ENCODE measurements at places on chromosomes 1 and 21.

DNA sequence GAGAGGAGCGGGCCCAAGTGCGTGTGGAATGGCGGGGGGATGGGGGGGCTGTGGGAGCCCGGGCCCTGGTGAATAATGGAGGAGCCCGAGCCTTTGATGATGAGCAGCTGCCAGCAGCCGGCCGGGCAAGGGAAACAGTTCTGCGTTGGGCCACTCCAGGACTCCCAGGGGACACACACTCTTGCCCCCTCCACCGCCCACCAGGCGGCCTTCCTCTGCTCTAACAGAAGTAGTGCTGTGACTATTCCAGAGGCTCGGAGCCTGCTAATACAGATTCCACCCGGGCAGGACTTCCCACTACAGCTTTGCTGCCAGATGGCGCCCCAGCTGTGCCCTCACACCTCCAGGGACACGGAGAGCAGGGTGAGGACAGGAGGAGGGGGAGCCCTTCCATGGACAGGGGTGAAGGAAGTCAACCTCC lies 48.2 kb upstream of the LRP8 start:
- DNase-seq = no peak

- no peak for DNase-seq
These were observed 82.1 kb downstream of the MT1HL1 start for GRCh38 chr1:236922190-236922589.

- peak; percentile 54 for DNase-seq
These were observed 80.0 kb downstream of the CAMK2N1 start for GRCh38 chr1:20405893-20406604.

- no peak for DNase-seq
These were observed 6.9 kb downstream of the SMYD2 start for GRCh38 chr1:214287884-214288283.

DNA sequence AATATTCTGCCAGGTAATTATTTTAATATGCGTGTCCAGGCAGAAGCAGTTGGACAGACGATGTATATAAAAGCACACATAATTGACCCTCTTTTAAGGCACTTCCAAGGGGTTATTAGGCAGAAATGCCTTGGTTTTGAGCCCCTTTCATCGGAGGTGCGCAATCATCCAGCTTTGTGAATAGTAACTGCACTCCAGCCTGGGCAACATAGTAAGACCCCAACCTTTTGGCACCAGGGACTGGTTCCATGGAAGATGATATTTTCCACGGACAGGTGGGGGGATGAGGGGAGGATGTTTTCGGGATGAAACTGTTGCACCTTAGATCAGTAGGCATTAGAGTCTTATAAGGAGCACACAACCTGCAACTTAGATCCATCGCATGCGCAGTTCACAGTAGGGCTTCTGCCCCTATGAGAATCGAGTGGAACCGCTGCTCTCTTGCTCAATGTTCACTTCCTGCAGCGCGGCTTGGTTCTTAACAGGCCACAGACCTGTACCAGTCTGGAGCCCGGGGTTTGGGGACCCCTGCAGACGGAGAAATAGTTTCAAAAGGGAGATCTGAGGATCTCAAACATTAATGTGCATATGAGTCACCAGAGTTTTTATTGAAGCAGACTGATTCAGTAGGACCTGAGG lies 1.8 kb upstream of the MCOLN2 start:
- DNase-seq = peak; percentile 17

DNA sequence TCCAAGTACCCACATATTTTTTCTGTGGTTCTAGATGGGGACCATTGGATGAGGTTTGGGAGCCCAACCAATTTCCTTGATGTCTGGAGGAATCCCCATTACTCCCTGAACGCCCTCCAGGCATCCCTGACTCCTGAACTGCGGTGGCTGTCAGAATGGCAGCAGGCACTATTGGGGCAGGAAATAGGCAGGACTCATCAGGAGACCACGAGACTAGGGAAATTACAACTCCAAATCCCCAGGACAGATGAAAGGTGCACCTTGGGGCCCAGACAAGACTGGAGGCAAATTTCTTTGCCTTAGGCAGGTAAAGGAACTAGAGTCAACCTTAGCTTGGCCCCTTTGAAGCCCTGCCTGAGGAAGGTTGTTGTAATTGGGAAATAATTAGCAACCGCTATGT lies 1.1 kb downstream of the CGN start:
- no peak for DNase-seq

DNA sequence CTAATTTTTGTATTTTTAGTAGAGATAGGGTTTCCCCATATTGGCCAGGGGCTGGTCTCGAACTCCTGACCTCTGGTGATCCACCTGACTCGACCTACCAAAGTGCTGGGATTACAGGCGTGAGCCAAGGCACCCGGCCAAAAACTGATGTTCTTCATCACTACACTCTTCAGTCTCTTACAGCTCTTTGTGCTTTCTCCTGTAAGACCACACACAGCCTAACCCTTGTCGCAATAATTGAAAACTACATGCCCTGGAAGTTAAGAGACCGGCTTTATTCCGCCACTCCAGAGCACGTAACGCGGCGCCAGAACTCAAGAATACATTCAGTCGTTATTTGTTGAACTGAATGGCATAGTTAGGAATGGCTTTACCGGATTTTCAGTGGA lies 552 bp downstream of the GPATCH4 start:
- no peak for DNase-seq

DNA sequence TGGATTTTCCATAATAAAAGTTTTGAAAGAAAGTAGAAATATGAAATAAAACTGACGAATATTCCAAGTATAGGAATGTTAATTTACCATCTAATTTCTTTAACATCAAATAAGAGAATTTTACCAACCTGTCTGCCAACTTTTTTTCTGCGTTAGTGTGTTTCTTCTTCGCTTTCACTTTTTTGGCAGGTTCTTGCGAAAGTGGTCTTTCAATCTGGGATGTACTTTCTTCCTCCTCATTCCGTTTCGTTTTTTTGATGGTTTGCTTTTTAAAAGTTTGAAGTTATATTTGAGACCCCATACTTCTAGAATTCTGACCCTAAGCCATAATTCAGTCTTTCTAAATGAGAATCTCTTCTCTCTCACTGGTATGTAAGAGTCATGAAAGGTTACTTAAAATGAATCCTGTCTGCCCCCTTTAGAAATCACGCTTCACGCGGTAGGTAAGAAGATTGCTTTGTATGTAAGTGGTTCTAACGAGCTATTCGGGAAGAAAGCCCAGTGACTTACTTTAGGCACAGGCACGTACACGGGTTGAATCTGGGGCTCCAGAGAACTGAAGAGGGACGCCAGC lies 580 bp downstream of the RBM34 start:
- DNase-seq = no peak

GRCh38 chr1:3369446-3370076 lies 84.9 kb upstream of the ARHGEF16 start:
- peak; percentile 2 for DNase-seq

DNA sequence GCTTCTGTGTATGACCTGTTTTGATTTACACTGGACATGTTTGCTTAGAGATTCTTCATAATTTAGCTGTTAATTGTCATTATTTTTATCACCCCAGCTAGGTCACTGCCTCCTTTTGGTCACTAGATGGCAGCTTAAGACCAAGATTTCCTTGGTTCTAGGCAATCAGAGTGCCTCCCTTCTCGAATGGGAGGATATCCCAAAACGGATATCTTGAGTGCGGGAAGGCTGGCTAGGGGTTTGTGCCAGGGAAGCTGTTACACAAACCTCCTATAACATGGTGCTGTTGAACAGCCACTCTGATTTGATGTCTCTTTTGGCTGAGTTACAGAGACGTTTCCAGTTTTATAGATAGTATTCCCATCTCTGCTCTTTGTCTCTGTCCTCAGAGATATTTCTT lies 283.5 kb downstream of the S1PR1 start:
- peak; percentile 54 for DNase-seq

DNA sequence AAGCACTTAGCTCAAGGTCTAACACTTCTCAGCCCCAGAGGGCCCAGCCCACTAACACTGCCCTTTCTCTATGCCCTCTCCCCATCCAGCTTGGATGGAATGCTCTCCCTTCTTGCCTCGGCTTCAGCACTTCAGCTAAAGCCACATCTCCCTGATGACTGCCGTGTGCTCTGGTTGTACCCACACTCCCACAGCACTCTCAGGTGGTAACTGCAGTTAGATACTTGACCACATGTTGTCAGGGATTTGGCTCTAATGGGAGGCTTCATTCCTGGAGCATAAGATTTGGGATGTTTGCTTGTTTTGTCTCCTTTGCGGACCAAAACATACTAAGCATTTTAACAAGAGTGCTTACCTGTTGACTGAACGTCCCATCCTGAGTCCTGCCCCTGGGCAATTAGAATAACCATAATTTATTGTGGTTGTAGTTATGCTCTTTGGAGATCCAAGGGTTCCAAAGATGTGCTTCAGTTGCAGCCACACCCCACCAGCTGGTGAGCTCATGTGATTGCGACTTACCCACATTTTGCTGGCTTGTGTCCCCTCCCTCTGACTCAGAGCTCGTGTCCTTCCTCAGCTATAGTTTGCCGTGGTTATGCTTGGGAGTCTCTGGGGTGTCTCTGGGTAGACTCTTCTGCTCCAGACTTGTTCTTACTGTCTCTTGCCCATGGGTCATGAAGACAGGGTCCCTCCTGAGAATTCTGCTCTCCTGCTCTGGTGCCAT lies 7.7 kb upstream of the SLC26A9 start:
- DNase-seq = no peak

- DNase-seq = peak; percentile 40
These were observed 425.3 kb downstream of the DUSP10 start for GRCh38 chr1:221316491-221317056.

- no peak for DNase-seq
These were observed 827 bp downstream of the PRKCZ start for GRCh38 chr1:2050793-2051682.

- DNase-seq = no peak
These were observed 3.0 kb upstream of the RGS8 start for GRCh38 chr1:182687361-182687760.

GRCh38 chr1:91201694-91202093 lies 179.9 kb upstream of the ZNF644 start:
- DNase-seq = no peak

DNA sequence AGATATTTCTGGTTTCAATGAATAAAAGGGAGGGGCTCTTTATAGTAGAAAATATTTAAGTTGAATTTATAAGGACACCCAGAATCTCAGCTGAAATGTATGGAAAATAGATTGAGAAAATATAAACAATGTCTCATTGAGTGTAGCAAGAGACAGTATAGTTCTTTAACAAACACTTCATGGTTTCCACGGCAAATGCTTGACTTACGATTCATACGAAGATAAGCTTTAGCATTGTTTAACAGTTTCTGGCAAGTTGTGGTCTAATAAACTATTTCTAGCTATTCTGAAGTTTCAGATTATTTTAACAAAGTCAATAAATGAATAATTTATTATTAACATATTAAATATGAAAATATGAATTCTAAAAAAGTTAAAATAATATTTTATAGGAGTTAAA lies 1419.4 kb downstream of the KCNT2 start:
- DNase-seq = peak; percentile 2

DNA sequence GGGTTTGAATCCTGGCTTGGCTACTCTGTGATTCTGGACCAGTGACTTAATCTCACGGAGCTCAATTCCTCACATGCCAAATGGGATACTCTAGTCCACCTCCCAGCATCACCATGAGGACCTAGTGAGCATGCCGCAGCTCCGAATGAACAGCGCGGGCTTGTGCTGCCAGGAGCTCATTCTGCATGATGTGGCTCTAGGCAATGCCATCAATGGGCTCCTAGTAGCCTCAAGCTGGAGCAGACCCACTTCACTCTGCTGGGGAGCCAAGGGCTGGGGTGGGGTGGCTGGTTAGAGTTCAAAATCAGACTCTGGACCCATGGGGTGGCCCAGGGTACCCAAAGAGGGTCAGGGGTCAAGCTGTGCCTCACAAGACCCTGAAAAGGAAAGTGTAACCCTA lies 41.5 kb downstream of the CDK18 start:
- DNase-seq = no peak

DNA sequence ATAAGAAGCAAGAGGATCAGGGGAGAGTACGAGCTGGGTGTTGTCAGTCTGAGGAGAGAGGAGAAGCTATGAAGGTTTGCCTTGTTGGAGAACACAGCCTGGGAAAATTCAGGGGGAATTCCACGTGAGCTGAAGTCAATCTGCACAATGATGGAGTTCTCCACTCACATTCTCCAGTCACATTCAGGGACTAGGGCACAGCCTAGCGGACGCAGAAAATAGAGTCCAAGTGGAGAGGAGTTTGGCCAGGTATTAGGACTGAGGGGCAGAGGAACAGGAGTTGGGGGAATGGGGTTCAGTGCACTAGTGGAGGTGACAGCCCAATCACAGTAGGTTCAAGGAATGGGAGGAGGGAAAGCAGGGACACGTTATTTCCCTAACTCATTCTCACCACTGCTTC lies 124.0 kb downstream of the KCNH1 start:
- DNase-seq = no peak

DNA sequence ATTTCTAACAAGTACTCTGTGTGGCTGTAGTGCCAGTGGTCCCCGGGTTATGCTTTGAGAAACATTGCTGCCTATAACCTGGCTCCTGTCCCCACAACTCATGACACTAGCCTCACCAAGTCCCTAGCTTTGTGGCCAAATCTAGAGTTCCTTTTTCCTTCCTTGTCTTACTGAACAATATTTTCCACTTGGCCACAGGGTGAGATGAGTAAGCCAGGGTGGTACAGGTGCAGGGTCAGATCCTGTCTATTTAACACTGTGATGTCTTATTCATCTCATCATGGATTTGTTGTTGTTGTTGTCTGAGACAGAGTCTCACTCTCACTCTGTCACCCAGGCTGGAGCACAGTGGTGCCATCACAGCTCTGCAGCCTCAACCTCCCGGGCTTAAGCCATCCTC lies 18.6 kb downstream of the ARMH1 start:
- DNase-seq = no peak

- DNase-seq = no peak
These were observed 21.3 kb downstream of the VAV3 start for GRCh38 chr1:107943694-107944093.

GRCh38 chr1:13487143-13487868 lies 26.5 kb downstream of the LRRC38 start:
- no peak for DNase-seq

GRCh38 chr1:11730429-11730891 lies 5.5 kb upstream of the AGTRAP start:
- DNase-seq = peak; percentile 73

DNA sequence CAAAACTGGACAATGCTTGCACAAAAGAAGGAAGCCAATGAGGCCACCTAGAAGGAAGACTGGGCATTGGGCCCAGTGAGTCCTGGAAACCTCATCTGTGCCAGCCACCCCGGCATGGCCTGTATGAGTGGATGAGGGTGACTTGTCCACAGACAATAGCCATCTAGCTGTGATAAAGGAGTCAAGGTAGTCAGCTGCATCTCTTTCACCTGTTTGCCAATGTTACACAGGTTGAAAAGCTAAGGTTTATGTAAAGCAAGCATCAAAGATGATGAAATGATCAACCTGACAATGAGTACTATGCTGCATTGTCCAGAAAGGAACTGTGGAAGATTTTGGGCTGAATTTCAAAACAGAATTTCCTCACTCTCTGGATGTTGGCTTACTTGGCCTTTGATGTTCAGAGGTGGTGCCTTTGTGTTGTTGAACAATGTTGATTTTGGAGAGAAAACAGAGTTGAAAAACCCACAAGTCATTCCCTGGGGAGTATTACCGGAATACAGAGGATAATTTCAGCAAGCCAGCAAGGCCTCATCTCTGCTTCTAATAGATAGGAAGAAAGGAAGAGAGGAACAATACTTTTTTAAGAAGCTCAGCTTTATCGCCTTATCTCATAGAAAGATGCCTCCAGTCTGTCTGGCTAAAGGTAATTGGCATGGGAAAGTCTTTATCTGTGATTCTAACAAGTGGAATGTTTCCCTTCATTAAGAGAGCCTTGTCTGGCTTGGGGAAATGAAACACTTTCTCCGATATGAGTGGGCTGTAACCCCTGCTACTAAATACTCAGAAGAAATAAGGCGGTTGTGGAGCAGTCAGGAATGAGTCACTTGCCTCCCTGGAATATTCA lies 11.4 kb upstream of the SELE start:
- no peak for DNase-seq
